Activated naive CD4-positive, alpha-beta T cell treated with Interleukin-2 at 50 U/mL for 16 hours (primary cell): ENCODE measurements at places on chromosomes 4 and X.

GRCh38 chr4:7828011-7828720 lies 111.5 kb downstream of the AFAP1 start:
- peak; percentile 65 for DNase-seq

GRCh38 chrX:96425200-96425599 lies 259.4 kb upstream of the DIAPH2 start:
- DNase-seq, result no peak

DNA sequence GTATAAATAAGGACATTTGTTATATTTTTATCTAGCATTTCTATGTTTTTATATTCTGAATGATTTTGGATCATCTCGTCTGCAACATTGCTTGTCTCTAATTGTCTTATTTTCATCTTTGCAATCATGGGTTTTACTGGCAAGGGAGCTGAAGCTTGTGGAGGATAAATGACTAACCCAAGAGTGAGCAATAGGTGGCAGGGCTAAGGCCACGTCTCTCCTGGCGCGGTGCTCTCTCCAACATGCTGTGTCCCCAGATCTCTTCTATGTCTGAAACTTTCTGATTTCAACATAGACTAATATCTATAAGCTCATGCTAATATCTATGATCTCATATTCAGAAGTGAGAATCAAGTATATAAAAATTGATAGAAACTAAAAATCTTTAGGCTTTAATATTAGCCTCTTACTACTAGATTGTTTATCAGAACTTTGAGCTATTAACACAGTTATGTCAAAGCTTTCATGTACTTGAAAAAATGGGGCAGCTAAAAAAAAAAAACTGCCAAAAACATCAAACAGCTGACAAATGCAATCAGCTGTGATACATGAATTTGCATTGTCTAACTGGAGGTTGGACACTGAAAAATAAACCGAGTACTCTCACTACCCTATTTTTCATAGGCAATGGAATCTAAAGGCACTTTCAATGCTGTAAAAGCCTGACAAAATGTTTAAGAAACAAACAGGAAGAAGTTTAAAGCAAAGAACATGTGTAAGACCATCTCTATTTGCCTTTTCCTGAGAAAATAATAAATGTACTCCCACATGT lies 169.2 kb downstream of the TMA16 start:
- DNase-seq, result no peak

DNA sequence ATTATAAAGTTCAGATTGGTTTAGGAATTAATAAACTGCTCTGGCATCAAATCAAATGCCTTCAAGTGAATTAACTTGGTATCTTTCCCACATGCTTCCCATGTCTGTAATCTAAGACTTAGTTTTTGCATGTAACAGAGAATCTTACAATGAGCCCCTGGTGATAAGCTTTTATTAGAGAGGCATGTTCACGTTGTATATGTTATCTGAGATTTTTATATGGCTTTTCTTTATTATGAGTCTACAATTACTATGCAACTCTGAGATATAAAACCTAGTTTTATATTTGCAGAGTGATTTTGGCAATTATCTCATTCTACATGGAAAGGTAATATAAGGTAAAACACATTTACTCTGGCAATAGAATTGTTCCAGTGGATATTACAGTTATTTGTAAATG lies 1578.4 kb upstream of the IGFBP7 start:
- DNase-seq, result no peak

DNA sequence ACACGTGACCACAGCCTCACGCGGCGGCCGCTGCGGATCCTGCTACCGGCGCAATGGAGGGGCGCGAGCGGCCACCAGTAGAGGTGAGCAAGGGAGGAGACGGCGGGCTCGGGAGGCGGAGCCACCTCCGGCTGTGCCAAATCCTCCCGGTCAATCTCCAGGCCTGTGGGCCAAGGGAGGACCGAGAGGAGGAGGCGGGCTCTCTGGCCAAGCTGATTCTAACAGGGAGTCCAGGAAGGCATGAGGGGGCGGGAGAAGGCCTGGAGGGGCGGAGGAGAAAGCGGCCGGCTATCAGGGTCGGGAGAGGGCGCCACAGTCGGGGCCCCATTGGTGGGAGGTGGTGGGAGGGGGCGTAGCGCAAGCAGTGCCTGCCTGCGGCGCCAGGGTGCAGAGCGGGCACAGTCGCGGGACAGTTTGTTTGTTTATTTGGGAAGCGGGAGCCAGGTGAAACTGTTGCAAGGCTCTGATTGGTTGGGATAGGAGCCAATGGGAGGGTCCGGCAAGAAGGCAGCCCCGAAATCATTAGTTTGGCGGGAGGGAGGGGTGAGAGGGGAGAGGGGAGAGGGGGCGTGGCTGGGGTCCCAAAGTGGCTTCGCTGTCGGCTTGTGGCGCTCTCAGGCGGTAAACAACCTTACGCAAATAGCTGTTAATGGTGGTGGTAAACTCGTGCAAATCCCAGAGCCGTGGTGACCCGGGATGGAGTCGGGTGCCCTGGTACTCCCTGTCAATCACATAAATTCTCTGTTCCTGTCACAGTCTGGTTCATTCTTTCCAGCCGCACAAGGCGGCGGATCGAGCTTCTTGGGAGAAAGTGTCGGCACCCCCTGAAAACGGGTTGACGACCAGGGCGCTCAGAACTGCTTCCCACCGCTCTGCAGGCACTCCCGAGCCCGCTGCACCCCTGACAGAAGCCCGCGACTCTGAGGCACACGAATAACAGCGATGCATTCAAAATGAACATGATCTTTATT lies at the start of gene IRS4:
Gene IRS4 (minus strand): TSS at position 55 of the 971 bp plus-strand sequence.
- no peak for DNase-seq

GRCh38 chr4:37872310-37872988 lies 18.4 kb upstream of the TBC1D1 start:
- no peak for DNase-seq

DNA sequence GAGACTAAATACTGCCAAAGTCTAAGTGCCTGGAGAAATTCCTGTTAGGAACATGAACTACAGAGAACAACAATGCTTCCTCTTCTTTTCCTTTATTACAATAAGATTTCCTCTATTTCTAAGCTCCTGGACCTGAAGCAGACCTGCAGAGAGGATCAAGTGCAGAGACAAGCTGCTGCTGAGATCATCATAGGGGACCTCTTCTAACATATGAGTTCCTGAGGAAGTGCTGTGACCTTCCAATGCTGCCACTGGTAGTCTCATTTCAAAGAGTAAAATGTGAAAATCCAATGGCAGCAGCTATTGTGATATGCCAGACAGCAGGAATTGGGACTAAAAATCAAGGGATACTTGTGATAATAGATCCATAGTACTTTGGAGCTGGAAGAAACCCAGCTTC lies 28.0 kb downstream of the CCNG2 start:
- no peak for DNase-seq

DNA sequence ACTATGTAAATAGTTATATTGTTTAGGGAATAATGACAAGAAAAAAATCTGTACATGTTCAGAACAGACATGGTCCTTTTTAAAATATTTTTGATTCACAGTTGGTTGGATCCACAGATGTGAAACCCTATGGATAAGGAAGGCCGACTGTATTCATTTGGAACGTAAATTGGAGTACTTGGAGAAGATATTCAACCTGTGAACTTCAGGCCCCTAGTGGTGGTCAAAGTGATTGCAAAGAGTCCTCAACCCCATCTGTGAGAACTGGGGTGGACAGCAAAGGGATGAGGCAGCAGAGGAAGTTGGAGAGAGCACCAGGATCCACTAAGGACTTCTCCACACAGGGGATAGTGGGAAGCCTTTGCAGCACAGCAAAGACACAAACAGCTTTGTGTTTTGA lies 6.2 kb upstream of the CXCL13 start:
- DNase-seq, result no peak

GRCh38 chrX:109537324-109537665 lies 651 bp downstream of the NXT2 start:
- peak; percentile 1 for DNase-seq

DNA sequence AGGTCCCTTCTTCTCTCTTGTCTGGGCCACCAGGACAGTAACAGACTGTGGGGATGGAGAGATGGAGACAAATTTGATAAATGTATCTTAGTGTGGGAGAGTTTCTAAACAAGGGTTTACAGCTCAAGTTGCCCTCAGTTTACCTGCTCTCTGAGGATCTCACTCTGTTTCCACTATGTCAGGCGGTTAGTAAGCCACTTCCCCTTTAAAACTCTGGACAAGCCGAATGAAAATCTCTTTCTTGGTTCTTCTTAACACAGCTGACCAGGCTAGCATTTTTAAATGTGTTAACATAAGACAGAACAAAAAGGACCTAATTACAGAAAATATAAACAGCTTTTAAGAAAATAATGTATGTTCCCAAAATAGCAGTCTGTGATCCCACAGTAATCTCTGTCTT lies 2.9 kb upstream of the SCARB2 start:
- DNase-seq, result no peak

DNA sequence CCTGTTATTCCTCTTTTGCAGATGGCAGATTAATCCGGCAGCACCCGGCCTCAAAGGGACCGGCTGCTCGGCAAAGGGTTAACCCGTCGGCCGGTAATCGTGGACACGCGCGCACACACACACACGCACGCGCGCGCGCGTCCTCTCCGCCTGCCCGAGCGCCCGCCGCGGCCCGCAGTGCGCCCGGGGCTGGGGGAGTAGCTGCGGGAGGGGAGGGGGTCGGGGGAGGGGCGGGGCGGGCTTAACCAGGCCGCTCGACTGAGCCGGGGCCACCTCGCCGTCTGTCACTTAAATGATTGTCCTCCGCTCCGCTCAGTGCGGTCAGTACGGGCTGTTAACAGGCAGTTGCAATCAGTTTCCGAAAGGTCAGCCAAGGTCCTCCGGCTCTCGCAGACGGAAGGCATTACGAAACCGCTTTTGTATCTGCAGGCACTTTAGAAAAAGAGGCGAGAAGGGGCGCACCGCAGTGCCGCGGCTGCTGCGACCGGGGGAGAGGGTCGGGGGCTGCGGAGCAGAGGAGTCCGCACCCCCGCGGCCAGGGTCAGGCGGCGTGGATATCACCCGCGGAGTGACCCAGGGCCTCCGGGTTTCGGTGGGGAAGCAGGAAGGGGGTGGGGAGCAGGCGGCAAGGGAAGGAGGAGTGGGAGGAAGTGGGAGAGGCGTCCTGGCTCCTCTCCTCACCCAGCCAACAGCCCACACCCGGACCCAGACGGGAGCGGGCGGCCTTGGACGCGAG lies 57.3 kb upstream of the BCOR start:
- peak; percentile 7 for DNase-seq

GRCh38 chrX:108090491-108091263 lies 665 bp downstream of the PSMD10 start:
- no peak for DNase-seq

GRCh38 chrX:43985511-43985910 lies 12.3 kb upstream of the NDP start:
- DNase-seq, result no peak

DNA sequence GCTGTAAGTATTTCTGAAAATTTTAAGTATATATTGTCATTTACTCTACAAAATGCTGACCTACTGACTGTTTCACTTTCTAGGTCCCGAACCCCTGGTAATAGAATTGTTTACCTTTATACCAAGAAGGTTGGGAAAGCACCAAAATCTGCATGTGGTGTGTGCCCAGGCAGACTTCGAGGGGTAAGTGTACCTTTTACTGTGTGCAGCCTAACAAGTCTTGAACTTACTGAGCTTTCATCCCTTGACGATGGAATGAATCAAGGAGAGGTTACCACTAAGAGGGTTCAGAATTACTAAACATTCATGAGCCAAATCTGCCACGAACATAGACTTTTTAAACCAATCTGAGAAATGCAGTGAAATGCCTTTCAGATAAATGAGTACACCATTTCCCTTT lies 1.6 kb downstream of the RPL34 start:
- DNase-seq, result peak; percentile 40

GRCh38 chr4:141711211-141711610 lies 74.8 kb downstream of the IL15 start:
- DNase-seq, result no peak

DNA sequence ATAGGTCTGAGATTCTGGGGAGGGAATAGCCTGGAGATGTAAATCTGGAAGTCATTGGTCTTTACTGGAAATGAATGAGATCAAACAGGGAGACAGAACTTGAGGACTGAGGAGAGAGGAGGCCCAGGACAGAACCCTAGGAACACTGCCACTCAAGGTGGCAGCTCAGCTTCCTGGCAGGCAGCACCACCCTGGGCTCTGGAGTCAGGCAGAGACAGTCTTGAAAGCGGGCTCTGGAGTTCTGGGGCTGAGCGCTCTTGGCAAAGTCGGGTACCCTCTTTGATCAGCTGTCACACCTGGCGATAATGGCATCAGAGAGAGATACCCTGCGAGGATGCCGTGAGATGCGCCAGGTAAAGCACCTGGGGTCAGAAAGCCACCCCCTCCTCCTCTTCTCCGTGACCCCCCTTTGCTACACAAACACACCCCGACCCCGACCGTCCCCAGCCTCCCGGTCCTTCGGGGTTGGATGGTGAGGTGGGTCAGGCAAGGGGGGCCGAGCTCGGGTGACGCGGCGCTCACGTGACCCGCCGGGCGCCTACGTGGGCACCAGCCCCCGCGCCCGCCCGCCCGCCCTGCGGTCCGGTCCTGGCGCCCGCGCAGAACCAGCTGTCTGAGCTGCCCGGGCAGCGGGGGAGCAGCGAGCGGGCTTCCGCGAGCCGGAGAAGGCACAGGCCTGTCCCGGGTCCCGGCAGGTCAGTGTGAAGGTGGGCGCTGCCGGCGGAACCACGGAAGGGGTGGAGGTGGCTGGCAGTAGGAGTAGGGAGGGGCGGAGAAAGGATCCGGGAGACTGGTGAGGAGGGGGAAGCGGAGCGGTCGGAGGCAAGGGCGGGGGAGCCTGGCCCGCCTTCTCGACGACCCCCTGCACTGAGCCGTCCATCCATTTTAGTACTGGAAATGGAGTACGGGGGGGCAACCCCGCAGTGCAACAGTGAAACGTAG lies at the start of gene TCEAL3:
Gene TCEAL3 (plus strand): TSS at position 600 of the 942 bp plus-strand sequence. CDS start 1,102 bp downstream, outside the sequence.
- DNase-seq, result peak; percentile 35

GRCh38 chr4:77014256-77014655 lies 61.5 kb downstream of the CCNI start:
- DNase-seq, result no peak

GRCh38 chr4:27836523-27836922 lies 975.9 kb downstream of the STIM2 start:
- no peak for DNase-seq

GRCh38 chr4:154660052-154660451 lies 47.6 kb upstream of the FGG start:
- DNase-seq, result no peak

DNA sequence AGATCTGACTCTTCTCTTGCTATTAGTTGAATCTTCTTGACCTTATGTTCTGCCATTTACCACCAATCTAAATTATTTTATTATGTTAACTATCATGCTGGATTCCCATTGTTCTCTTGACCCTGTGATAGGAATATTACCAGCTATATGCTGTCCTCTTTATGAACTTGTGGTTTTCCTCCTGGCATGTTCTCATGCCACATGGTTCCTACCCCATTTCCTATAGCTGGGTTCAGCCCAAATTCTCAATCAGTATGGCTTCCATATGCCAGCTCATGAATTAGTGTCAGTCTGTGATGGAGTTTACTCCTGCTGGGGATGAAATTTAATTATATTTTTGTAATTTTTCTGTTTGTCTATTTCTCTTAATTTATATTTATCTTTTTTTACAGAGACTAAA lies 430.5 kb downstream of the SMARCA1 start:
- no peak for DNase-seq

- no peak for DNase-seq
Observed at GRCh38 chrX:94551831-94552230, 877.8 kb downstream of the FAM133A start.

- DNase-seq, result no peak
Observed at GRCh38 chr4:161762796-161763195, 401.0 kb downstream of the FSTL5 start.

GRCh38 chr4:54659749-54660535 lies 2.2 kb downstream of the KIT start:
- no peak for DNase-seq
